Breast epithelium (tissue), 4 donors: ENCODE measurements at places on chromosomes 7 and 10. TPM values are rescaled to one million over a fixed set of nuclear protein-coding genes. Genes with fewer than 3 reads are reported as not detected.
A peak's percentile ranks its signal among the peaks of the same experiment; 100 is the strongest.

DNA sequence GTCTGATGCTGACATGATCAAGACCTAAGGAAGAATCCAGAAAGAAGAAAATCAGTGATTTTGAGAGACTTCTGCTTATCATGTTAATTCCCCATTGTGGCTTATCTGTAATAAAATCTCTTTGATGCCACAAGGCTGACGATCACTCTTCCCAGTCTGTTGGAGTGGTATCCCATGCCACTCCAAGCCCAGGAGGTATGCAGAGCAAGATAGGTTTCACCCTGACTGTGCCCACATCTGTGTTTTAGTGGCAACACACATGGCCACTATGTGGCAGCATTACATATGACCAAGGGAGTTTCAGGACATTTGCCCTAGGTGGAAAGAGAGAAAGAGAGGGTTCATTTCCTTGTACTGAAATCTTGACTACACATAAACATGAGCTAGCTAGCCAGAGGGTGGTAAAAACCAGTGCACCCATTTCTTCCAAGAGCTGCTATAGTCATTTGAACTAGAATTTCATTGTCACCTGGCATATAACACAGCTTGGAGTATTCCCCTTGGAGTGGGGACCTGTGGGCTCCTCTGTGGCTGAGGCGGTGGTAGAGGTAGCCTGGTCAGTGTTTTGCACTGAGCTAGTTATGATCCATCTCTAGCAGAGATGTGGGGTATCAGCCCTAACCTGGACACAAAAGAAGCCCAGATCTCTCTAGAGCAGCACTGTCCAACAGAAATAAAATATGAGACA is 20.8 kb downstream of the LAMB4 start:
- H3K4me3 ChIP-seq, result no peak overlapping the region
- no peaks in the 10 kb centered on the region for H3K4me1 ChIP-seq
- no peak for DNase-seq
- H3K27ac ChIP-seq, result no peak overlapping the region

DNA sequence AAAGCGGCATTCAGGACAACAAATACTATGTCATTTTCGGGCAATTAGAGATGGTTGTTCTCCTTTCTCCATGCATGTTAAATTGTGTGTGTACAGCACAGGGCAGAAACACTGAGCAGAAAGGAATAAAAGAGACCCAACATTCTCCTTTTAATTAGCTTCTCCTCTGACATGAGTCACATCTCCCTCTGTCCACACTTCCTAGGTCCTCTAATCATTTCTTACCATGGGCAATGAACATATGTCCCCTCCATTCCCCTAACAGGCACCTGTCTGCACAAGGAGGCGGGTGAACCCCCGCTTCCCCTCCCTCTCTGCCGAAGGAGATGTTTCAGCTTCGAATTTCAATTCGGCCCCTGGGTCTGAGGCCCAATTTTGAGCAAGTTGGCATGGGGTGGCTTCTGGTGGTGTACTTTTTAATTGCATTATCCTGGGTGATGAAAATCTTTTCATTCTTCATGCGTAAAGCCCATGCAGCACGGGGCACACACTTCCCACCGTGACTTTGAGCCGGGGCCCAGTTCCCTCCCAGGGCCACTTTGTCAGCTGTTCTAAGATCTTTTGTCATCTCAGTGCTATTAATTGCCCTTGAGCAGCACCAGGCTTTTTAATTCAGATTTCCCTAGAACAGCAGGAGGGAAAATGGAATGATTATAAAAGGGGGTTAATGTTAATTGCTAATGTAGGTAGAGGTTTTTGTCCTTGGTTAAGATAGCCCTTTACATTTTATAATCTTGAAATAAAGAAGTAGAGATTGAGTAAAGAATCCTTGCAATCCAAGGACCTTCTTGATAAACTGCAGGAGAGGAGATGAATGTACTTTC is 219.5 kb upstream of the NRP1 start:
- DNase-seq, result no peak
- no peak overlapping the region for H3K27ac ChIP-seq
- no peaks in the 10 kb centered on the region for H3K27me3 ChIP-seq
- no peaks in the 10 kb centered on the region for H3K4me1 ChIP-seq
- H3K36me3 ChIP-seq, result no peaks in the 10 kb centered on the region

GRCh38 chr7:35555934-35556333 is 139.0 kb downstream of the HERPUD2 start:
- H3K4me3 ChIP-seq, result no peak overlapping the region
- no peaks in the 10 kb centered on the region for H3K27me3 ChIP-seq
- DNase-seq, result no peak

Gene CSTF2T
- total RNA-seq, result 23.2 TPM

Gene PTF1A
- total RNA-seq, result not detected

DNA sequence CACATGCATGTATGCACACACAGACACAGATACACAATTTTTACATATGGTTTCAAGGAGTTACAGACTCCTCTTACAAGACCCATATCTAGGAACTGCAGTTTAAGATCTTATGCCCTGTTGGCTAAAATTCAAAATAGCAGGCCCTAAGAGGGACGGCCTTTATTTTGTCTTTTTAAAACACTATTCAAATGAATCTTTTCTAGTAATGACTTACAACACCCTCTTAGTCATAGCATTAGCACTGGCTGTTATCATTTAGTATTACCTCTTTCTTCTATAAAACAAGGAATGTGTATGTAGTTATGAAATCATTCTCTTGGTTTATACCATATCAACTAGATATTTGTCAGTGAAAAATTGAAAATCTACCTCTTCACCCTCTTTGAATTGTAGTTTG is 15.3 kb downstream of the PAPSS2 start:
- H3K27ac ChIP-seq, result no peak overlapping the region
- DNase-seq, result no peak
- no peaks in the 10 kb centered on the region for H3K4me1 ChIP-seq
- H3K36me3 ChIP-seq, result no peaks in the 10 kb centered on the region
- H3K4me3 ChIP-seq, result no peak overlapping the region

Gene VPS37D
- 3.8 TPM for total RNA-seq

GRCh38 chr10:123526356-123527064 is 139.6 kb upstream of the GPR26 start:
- H3K27me3 ChIP-seq, result no peaks in the 10 kb centered on the region
- DNase-seq, result peak; percentile 7
- H3K36me3 ChIP-seq, result no peaks in the 10 kb centered on the region
- H3K4me1 ChIP-seq, result no peaks in the 10 kb centered on the region
- H3K27ac ChIP-seq, result no peak overlapping the region

GRCh38 chr10:50362547-50363125 is 111.3 kb upstream of the ASAH2 start:
- no peak for DNase-seq
- no peaks in the 10 kb centered on the region for H3K4me1 ChIP-seq
- no peaks in the 10 kb centered on the region for H3K36me3 ChIP-seq
- no peak overlapping the region for H3K27ac ChIP-seq

DNA sequence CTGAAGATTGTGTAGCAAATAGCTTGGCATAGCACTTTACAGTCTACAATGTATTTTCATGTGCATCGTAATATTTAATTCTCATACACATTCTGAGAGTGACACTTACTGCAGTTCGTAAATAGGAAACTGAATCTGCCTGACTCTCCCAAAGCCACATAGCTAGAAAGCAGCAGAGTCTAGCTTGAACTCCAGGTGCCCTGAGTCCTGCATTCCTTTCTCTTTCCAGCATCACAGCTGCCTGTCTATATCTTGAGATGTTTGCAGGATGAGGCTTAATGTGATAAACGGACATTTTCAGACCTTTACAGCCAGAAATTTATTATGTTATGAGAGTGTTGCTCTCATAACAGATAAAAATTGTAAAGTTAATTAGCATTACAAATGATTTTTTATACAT is 132.9 kb upstream of the PLXDC2 start:
- H3K4me1 ChIP-seq, result no peaks in the 10 kb centered on the region
- H3K36me3 ChIP-seq, result no peaks in the 10 kb centered on the region
- no peak for DNase-seq
- H3K27ac ChIP-seq, result no peak overlapping the region
- no peak overlapping the region for H3K4me3 ChIP-seq
- no peaks in the 10 kb centered on the region for H3K27me3 ChIP-seq

Gene PNLIPRP2
- not detected for total RNA-seq

Gene CDNF
- total RNA-seq, result 6.2 TPM

Gene SUV39H2
- 5.6 TPM for total RNA-seq

GRCh38 chr10:128062331-128062880 is 63.8 kb downstream of the MKI67 start:
- DNase-seq, result no peak
- no peaks in the 10 kb centered on the region for H3K27me3 ChIP-seq
- peaks cover 25% of the 10 kb centered on the region for H3K4me1 ChIP-seq
- H3K27ac ChIP-seq, result peak overlapping the region; percentile 88

DNA sequence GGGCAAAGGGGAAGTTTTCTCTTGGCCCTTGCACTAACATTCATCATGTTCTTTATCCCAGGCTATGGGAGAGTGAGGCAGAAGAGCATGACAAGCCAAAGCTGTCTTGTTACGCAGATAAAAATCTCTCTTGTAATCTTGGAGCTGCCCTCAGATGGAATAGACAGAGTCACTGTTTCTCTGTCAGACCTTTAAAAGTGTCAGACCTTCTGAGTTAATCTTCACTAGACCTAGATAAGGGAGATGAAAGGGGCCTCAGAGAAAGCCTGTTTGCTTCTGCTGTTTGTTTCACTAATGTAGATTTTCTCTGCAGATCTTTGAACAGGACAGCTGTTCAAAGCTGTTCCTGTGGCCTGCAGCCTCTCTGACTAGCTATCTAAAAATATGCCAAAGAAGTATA is 112.9 kb downstream of the KIF20B start:
- no peaks in the 10 kb centered on the region for H3K27me3 ChIP-seq
- no peaks in the 10 kb centered on the region for H3K36me3 ChIP-seq
- H3K4me1 ChIP-seq, result no peaks in the 10 kb centered on the region
- no peak overlapping the region for H3K27ac ChIP-seq

Gene HOGA1
- total RNA-seq, result 11.0 TPM

Gene SLC16A12
- total RNA-seq, result 2.6 TPM

Gene SFTPA1
- not detected for total RNA-seq

GRCh38 chr7:77736991-77737390 is 40.7 kb downstream of the RSBN1L start:
- no peaks in the 10 kb centered on the region for H3K36me3 ChIP-seq
- H3K27ac ChIP-seq, result no peak overlapping the region
- H3K4me3 ChIP-seq, result no peak overlapping the region
- no peaks in the 10 kb centered on the region for H3K27me3 ChIP-seq
- DNase-seq, result no peak

DNA sequence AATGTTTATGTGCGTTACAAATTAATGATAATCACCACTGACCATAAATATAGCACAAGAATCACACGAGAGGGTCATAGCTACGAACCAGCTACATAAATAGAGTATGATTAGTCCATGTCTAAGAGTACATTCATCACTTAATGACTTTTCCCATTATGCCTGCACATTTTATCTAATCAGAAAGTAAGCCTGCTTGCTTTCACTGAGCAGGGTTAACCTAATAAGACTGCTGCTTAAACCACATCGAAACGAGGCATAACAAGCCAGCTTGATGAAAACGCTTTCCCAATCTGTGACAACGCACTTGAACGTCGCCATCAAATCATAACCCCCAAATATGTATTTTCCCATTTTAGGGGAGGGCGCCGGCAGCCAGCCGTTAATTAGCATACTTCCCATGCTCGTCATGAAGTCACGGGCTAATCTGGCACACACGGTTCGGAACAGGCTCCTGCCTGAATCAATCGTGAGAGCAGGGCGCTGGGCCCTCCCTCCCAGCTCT is 71.5 kb downstream of the EBF3 start:
- DNase-seq, result no peak
- no peaks in the 10 kb centered on the region for H3K4me1 ChIP-seq
- peak overlapping the region; percentile 63 for H3K27ac ChIP-seq
- no peaks in the 10 kb centered on the region for H3K36me3 ChIP-seq

Gene ABCC2
- 2.1 TPM for total RNA-seq

GRCh38 chr10:122122493-122122892 is 133.5 kb downstream of the TACC2 start:
- H3K36me3 ChIP-seq, result no peaks in the 10 kb centered on the region
- H3K27ac ChIP-seq, result no peak overlapping the region
- DNase-seq, result no peak
- no peak overlapping the region for H3K4me3 ChIP-seq
- H3K4me1 ChIP-seq, result no peaks in the 10 kb centered on the region
